Activated CD4-positive, alpha-beta T cell treated with anti-CD3 and anti-CD28 coated beads for 4 hours (primary cell): ENCODE measurements at places on chromosomes 6 and 20.

GRCh38 chr20:24598996-24599395 is 129.6 kb downstream of the SYNDIG1 start:
- no peak for DNase-seq

GRCh38 chr6:133632206-133632605 is 256.7 kb upstream of the TCF21 start:
- no peak for DNase-seq

DNA sequence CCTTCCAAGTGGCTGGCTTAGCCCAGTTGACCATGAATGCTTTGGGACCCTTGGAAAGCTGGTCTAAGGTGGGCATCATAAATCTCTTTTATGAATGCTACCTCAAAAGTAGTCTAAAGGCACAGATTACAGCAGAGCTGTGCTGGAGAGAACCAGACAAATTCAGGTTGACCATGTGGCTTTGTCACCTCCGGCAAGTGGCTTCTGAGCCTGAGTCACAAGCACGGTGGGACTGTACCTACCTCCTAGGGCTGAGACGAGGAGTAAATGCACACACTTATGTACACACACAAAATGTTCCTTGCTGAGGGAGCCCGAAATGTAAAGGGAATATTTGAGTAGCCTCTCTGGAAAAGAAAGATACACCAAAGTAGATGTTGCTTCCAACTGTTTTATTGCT is 155.9 kb downstream of the NFATC2 start:
- DNase-seq: peak; percentile 20

DNA sequence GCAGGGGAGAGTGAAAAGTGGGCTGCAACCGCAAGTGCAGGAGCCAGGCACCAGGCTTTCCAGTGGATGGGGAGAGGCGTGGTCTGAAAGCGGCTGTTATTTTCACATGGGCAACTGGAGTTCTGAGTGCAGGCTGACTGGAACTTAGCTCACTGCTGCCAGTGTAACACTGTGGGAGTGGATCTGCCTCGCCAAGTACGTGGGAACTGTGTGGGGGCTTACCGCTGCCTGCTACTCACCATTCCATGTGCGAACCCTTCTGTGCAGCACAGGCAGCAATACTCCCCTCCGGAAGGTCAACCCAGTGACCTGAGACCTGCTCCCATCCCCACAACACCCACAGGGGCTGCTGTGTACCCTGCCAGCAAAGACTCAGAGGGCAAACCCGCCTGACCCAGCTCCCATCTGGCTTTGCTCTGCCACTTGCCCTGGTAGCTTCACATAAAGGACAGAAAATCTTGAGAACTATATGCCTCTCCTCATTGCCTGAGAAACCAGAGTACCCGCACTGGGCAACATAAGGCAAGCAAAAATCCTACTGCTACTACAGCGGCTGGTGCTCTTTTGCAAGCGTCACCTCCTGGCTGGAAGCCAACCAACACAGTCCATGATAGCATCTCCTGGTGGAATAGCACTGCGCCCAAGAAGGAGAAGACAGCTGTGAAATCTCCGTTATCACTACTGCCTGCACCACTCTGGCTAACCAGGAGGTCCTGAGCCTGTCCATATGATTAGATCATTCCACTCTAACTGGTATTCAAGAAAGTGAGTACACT is 54.4 kb upstream of the SIRPG start:
- DNase-seq: no peak

DNA sequence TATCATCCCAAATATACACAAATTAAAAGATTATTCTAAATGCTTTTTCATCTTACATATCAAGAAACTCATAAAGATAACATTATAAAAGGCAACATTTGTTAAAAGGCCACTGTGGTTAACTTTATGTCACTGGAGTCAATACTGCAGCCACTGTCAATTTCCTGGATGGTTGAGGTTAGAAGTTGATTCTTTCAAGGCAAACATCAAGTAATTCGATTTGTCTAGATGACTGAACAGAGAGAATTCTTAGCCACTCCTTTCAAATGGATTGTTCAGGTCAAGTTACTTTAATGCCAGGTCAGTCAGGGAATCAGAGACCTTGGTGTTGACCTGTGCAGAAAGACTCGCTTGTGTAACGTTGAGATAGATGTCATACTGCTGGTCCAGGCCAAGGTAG is 44.4 kb upstream of the SIM1 start:
- DNase-seq: no peak

DNA sequence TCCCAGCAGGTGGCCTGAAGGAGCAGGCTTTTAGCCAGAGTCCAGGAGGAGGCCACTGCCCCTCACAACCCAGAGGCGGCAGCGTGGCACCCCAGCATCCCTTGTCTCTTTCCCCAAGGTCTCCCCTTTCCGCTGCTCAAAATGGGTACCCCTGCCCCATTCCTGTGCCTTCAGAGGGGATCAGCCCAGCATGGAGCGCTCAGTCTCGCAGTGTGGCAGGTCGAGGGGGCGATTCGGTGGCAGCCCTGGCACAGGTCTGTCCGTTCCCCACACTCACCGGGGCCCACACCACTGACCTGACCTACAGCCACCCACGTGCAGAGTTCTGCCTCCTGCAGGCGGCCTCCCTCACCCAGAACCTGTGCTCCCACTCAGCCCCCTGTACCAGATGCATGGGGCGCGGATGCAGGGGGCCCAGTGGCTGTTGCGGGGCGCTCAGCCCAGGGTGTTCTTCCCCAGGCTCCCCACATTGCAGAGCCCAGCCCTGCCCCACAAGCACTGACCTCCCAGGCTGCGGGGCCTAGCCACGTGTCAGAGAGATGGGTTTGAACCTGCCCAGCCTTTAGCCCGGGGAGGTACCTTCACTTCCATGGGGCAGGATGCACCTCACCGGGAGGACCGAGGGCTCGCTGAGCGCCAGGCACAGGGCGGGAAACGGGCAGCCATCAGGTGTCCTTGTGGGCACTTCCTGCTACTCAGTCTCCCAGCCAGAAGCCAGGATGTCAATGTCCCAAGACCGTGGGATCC is 41.8 kb downstream of the DSTN start:
- DNase-seq: no peak

GRCh38 chr20:11271319-11271718 is 597.5 kb upstream of the JAG1 start:
- no peak for DNase-seq

- no peak for DNase-seq
These were observed 234.7 kb upstream of the ECI2 start for GRCh38 chr6:4370066-4370465.

GRCh38 chr20:20410678-20411077 is 42.8 kb downstream of the INSM1 start:
- no peak for DNase-seq

- DNase-seq: no peak
These were observed 1246.0 kb upstream of the CITED2 start for GRCh38 chr6:140620496-140620895.

DNA sequence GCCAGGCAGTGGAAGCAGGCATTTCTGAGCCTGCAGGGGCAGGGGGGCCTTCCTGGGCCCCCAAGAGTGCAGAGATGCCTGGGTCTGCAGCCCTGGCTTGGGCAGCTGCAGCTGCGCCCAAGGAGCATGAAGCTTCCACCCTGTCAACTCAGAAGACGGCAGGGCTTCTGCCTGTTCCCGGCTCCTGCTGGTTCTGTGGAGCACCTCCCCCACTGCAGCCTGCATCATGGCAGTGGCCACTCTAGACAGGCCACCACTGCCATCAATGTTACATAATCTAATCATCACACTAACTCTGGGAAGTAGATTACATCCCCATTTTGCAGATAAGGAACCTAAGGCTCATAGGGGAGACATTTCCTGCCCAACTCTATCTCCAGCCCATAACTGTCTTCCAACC is 21.1 kb upstream of the TOP1 start:
- no peak for DNase-seq

DNA sequence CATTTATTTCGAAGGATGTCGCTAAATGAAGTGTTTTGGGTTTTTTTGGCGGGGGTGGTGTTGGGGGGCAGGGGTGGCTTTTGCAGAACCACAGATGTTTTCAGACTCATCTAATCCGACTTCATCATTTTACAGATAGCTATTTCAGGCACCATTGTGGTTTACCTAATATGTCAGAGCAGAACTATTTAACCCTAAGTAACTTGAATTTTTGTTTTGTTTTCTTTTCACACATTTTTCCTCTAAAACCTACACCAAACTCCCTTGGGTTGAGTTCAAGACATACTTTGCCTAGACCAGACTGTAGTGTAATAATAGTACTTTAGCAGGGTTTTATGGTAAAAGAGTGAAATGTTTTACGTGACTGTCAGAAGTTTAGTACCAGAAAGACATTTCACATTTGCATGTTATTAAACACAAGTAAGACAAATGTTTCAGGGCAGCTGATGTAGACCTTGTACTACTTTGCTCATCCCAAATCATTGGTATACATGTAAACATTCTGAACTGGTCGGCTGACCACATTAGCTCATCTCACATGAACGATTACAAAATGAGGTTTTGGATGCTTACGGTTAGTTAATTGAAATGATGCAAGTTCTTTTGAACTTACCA is 37.7 kb downstream of the MAP3K4 start:
- no peak for DNase-seq

DNA sequence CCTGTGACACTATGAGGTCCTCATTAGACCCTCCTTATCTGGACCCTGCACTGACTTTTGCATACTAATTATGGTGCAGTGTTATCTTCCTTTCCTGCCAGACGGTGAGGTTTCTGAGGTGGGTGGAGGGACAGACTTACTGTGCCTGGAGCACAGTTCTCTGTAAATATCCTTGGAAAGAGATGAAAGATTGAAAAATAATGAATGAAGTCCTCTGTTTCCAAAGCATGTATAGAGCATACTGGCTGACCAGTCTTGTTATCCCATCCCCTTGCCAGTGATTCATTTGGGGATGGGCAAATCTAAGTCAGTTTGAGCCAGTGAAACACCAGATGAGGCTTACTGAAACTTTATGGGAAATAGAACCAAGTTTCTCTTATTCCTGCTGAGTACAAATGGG is 152.6 kb upstream of the HDDC2 start:
- DNase-seq: no peak

DNA sequence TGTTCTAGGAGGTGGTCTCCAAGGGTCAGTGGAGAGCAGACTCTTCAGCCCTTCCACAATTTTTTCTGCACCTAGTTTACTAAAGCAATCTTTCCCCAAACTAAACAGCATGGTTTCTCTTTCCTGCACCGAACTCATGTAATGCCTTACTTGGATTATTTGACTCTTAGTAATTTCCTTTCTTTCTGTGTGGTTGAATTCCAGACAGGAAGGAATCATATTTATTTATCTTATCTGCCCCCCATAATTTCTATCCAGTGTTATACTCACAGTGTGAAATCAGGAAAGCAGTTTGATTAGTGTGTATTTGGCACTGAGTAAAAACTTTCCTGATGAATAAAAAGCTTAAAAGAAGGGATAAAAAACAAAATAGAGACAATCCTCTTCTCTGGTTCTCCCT is 140.3 kb upstream of the STMND1 start:
- no peak for DNase-seq

- DNase-seq: no peak
These were observed 769 bp upstream of the PDYN start for GRCh38 chr20:1994627-1995026.

GRCh38 chr6:105164418-105164817 is 15.4 kb downstream of the POPDC3 start:
- DNase-seq: no peak

- no peak for DNase-seq
These were observed 11.4 kb downstream of the SYNJ2 start for GRCh38 chr6:157993076-157993475.

GRCh38 chr6:168906391-168906790 is 347.3 kb downstream of the THBS2 start:
- DNase-seq: no peak

DNA sequence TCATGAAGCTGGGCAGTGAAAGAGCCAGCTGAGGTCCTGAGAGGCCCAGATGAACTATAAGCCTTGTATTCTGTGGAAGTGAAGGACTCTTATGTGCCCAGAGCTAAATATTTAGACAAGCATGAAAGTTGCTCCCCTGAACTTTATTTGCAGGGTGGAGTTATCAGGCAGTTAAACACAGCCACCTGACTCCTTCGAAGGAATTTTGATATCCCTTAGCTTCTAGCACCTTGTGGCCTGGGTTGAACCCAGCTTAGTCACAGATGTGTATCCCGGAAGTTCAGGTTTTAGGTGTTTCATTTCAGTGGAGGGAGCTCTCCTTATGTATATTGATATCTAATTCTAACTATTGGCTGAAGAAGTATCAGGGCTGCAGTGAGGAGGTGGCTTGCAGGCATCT is 20.4 kb downstream of the NR2E1 start:
- DNase-seq: no peak

DNA sequence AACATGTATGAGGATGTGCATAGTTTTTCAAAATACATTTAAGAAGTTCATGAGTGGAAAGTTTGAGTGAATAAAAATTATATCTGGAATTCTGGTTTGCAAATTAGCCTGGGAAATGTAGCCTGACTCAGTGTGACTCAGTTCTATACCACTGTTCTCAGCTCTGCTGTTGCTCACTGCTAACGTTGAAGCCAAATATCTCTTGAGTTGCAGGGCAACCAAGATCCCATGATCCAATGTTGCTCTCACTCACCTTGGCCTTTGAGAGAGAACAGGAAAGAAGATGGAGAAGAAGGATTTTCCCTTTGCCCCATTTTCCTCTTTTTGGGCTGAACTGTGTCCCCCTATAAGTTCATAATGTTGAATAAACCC is 28.9 kb downstream of the PSMB9 start:
- DNase-seq: no peak

GRCh38 chr20:17787816-17788215 is 88.0 kb downstream of the BANF2 start:
- no peak for DNase-seq

GRCh38 chr20:44788706-44789456 is 21.5 kb downstream of the RIMS4 start:
- DNase-seq: no peak
